IPS DF 6.9 (cell line): ENCODE measurements at places on chromosomes 7 and 10.

- no peak for DNase-seq
Observed at GRCh38 chr7:154985230-154985629, 17.7 kb downstream of the PAXIP1 start.

GRCh38 chr7:6111041-6111440 is 79.9 kb downstream of the ANKRD61 start:
- DNase-seq: no peak

GRCh38 chr7:112157072-112157471 is 49.1 kb downstream of the DOCK4 start:
- no peak for DNase-seq

GRCh38 chr7:20151708-20152456 is 65.3 kb downstream of the MACC1 start:
- no peak for DNase-seq

- DNase-seq: no peak
Observed at GRCh38 chr7:5507013-5507412, 83.4 kb upstream of the TNRC18 start.

DNA sequence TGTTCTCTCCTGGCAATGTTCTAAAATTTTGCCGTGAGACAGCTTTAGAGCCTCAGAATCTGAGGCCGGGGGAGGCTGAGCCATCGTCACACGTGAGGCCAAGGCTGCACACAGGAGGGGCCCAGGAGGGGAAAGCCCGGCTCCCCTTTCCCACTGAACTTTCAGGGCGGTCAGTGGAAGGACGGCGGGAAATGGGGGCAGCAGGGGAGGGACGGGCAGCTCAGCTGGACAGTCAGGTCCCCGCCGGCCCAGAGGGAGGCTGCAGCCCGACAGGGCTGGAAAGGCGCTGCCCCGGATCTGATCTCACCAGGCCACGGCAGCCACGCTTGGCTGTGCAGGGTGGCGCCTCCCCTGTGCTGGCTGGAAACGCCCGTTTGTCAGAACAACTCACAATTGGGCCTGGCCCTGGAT is 43.3 kb upstream of the ADGRA1 start:
- no peak for DNase-seq

DNA sequence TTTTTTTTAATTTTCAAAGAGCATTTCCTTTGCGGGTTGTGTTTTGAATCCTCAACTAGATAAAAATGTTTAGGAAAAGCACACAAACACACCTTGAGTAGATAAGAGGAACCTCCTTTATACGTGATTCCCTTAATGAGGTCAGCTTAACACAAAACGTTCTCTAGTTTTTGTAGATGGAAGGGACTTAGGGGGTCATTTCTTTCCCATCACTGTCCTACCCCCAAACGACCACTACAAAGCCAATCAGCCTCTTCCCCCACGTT is 1.2 kb downstream of the SUV39H2 start:
- no peak for DNase-seq

DNA sequence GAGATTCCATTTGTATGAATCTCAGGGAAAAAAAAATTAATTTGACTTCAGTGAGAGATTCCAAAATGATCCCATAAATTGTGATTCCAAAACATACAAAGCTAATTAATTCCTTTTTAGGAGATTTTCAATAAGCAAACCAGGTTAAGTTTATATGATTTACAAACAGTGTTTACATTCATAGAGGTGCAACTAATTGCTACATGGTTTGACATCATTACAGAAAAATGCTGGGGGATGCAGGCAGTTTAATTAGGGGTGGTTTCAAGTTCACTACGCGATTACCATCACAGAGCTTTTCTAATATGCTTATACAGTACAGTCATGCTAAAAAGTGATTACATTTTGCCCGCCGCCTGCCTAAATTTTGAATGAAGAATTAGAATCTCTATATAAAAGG is 143.2 kb upstream of the MGMT start:
- DNase-seq: no peak

DNA sequence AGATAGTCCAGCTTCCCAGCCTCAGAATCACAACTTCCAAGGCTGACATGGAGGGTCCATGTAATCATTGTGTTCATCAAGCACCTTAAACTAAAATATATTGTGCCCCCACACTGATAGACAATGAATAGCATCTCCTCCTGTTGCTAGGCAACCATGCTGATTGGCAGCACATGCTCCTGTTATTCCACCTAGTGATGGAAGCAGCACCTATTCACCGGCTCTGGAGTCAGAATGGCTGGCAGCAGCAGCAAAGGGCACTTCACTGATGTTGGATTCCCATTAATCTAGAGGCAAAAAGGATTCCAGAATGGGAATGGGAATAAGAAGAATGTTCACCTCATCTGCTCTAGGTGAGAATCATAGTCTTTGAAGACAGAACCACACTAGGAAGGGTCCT is 55.0 kb downstream of the RELN start:
- DNase-seq: no peak

- no peak for DNase-seq
Observed at GRCh38 chr7:138837627-138838026, 39.6 kb upstream of the ATP6V0A4 start.

DNA sequence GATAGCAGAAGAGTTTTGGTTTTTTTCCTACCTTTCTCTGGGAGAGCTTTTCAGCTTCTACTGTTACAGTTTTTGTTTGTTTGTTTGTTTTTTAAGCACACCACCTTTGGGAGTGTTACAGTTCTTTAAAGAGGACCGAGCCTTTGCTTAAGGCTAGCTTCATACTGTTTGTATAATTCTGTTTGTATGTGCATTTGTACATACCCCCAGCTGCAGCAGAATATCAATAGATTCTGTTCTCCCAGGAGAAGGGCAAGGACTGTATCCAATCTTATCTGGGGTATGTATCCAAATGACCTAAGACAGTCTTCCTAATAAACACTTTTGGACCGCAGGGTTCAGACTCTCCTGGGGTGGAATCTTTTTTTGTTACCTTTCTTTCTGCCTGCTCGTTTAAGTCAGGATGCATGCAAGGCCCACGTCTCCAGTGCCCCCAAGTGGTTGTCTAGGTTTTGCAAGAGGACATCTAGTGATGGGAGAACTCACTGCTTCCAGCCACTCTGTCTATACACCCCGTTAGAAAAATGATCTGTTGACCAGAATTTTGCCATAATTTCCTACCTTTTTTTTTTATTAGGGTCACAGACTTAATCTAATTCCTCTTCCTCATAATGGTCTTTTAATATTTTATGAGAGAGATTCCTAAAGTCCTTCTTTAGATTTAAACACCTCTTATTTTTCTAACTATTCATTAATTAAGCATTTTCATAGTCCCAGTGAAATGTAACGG is 23.9 kb downstream of the NRF1 start:
- DNase-seq: peak; percentile 41

GRCh38 chr10:11215471-11215870 is 197.8 kb downstream of the CELF2 start:
- DNase-seq: no peak

DNA sequence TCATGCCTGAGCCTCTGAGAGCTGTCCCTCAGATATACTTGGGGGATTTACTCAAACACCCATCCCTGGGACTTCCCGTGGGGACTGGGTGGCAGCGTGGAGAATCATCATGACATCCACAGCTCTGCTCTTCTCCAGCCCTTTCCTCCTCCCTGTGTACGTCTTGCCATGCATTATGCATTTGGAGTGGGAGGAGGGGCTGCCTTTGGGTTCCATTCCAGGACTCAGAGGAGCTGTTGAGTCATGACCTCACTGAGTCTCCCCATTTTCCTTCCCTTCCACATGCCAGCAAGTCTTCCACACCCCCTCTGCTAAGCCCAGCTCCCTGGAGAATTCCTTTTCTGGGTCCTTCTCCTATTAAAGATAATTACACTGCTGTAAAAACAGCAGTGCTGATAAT is 480.7 kb downstream of the SORCS3 start:
- DNase-seq: no peak

- no peak for DNase-seq
Observed at GRCh38 chr7:122306320-122307227, 2.0 kb upstream of the FEZF1 start.

DNA sequence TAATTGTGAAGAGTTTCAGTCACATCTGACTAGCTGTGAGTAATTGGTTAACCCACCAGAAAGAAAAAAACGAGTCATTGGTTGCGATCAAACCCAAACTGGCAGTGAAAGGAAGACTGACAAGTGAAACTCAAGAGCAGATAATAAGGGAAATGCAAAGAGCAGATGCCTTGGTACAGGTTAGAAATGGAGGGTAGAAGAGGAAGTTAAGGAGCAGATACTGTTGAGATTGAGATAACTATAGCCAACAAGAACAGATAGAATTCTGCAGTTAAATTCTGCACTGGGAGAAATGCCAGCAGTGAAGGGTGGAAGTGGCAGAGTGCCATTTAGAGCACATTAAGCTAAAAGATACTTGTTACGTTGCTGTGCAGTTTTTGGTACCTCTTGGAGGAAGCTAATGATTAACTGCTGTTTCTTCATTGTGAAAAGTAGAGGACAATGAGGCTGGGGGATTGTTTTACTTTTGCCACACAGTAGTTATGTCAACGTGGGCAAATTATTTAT is 65.8 kb downstream of the CDK13 start:
- DNase-seq: no peak
